Activated T-helper 1 cell treated with anti-CD3 and anti-CD28 coated beads, Interleukin-12 subunit alpha, Interleukin-12 subunit beta, Interleukin-2, Interleukin-4 antibody, amounts not matched to agents 30 ng/mL and 10 ng/mL and 1 ng/mL, durations not matched to agents 14 hours and 24 hours and 36 hours (primary cell): ENCODE measurements at places on chromosomes 2 and 18.

GRCh38 chr2:31038385-31038784, 99.9 kb downstream of the GALNT14 start:
- DNase-seq, result no peak

DNA sequence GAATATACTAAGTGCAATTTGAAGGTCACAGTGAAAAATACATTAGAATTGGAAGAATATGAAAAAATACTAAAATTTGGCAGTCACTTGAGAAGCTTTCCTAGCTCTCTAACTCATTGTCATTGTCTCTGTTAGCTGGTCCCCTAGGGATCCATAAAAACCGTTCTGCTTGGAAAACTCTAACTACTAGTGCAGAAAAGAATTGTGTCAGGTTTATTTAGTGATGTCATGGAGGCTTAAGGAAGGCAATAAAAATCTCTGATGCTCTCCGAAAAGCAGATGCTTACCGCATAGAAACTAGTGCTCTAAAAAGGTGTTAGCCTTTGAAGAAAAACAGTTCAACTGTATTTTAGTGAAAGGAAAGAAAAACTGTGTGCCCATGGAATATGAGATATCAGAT, 150.1 kb upstream of the DLGAP1 start:
- DNase-seq, result no peak

DNA sequence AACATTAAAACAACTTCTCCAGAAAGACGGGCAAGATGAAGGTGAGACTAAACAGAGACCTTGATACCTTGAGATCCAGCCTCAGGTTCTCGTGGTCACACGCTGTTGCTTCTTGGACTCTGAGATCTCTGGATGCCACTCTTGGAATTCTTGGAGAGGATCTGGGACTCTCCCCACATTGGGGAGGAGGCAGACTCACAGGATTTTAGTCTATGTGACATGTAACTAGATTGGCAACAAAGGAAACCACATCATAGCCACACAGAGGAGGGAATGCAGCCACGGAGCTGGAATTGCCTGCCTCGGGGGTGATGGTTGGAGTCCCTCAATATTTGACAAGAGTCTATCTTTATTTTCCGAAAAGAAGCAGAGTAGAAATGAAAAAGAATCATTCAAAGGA, 78.8 kb upstream of the IGFBP5 start:
- no peak for DNase-seq

DNA sequence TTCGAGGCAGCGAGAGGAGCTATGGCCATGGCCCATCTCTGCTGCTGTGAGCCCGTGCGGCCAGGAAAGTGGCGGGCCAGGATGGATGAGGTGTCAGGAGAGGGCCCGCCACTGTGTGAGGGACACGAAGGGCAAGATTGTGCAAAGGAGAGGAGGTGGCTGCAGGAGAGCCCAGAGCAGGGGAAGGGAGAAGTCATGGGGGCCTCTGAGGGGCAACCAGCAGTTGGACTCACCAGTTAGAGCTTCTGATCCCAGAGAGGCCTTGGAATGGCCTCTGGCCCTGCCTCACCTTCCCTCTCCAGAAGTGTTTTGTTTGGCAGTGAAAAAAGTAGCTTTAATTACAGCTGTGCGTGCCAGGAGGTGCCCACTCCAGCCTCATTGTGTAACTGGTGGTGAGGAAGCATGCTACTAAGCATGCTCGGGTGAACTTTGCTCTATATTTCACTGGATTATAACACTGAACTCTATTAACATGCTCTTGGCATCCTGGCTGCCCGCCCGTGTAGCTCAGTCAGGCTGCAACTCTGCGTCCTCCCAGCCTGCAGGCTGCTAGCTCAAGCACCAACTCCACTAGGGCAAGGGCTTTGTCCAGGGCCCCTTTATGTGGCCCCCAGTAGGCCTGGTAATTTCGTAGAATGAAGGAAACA, 34.2 kb downstream of the IMPA2 start:
- DNase-seq, result no peak

DNA sequence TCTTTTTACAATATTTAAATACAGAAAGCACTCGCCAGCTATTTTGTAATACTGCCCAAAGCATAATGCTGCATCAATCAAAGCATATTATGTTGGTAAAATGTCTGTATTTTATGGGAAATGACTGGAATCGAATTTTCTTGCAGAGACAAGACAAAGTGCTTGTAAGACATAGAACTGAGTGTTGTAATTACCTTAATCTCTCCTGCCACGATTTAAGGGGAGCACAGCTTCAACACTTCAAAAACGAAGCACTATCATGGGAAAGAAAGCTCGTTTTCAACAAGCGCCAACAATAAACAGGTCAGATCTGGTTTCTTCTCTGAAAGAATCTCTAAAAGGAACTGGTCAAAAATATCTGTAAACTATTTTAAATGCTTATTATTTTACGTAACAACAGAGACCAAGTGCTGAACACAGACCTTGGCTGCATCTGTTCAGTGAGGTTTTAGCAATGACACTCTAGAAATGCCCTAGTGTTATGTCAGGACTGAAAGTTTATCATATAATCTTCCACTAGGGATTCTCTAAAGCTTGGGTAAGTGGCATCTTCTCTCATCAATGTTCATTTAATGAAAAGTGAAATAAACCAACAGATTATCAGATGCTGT, 19.0 kb downstream of the RND3 start:
- DNase-seq, result no peak

GRCh38 chr18:44941516-44941915, 260.8 kb downstream of the SETBP1 start:
- DNase-seq, result no peak

DNA sequence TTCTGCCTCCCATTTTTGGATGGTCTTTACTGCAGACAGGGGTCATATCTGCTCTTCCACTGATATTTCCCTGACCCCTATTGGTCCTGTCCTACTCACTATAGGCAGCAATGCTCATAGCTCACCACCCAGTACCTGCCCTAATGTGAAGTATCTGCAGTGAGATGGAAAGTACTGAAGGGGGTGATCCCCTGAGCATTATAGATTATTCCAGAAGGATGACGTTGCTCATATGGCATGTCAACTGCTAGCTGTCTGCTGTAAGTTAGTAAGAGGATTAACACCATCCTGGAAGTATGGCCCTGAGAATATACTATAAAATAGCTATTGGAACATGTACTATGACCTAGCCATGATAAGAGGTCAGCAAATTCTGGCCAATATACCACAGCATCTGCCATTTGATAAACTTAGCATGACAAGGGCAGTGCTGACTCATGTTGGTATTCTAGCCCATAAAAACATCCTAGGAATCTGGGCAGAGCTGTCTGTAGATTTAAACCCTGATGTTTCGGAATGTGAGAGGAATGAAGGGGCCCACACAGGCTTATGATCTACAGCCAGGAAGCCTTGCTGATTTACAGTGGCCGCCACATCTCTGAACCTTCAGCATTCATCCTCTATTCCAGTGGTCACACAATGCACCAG, 451.4 kb downstream of the TNS1 start:
- DNase-seq, result no peak

DNA sequence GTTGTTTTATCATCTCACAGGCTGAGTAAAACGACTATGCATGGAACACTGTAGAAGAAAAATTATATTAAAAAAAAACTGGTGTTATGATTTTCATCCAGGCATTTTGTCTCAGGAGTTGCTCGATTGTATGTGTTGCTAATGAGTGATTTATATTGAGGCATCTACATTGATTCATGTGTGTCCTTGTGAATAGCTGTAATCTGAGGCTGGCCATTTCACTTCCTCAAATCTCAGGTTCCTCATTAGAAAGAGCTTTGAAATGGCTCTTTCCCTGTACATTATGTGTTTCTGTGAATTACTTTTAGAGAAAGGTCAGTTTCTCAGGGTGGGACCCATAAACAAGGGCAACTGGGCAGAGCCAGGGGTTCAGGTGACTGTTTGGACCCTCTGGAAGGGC, 2.3 kb downstream of the IL18R1 start:
- no peak for DNase-seq

DNA sequence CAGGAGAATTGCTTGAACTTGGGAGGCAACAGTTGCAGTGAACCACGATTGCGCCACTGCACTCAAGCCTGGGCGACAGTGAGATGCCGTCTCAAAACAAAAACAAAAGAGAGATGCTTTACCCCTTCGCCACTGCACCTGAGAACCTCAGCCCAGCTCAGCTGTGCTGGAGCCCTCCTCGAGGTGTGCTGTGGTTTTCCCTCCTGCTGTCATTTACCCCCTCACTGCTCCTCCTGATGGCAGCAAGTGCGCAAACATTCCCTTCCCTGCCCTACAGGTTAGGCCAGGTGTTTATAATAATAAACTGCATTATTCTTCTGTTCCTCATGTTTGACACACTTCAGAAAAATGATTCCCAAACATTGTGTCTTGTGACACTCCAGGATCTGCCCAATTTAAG, 8.4 kb downstream of the FBXO36 start:
- no peak for DNase-seq

GRCh38 chr2:179352181-179352580, 87.5 kb upstream of the SESTD1 start:
- DNase-seq, result no peak

DNA sequence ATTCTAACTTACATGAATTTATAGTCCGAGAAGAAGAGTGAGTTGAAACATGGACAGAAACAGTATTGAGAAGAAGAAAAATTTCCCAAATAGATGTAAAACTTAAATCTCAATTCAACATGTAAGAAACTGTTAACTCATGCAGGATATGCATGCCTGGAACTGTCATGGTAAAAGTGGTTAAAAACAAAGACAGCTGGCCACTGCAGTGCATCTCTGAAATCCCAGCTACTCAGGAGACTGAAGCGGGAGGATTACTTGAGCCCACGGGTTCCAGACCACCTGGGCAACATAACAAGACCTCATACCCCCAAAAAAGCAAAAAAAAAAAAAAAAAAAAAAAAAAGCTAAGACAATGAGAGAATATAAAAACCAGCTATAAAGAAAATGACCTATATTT, 93.0 kb upstream of the TTC27 start:
- DNase-seq, result no peak

DNA sequence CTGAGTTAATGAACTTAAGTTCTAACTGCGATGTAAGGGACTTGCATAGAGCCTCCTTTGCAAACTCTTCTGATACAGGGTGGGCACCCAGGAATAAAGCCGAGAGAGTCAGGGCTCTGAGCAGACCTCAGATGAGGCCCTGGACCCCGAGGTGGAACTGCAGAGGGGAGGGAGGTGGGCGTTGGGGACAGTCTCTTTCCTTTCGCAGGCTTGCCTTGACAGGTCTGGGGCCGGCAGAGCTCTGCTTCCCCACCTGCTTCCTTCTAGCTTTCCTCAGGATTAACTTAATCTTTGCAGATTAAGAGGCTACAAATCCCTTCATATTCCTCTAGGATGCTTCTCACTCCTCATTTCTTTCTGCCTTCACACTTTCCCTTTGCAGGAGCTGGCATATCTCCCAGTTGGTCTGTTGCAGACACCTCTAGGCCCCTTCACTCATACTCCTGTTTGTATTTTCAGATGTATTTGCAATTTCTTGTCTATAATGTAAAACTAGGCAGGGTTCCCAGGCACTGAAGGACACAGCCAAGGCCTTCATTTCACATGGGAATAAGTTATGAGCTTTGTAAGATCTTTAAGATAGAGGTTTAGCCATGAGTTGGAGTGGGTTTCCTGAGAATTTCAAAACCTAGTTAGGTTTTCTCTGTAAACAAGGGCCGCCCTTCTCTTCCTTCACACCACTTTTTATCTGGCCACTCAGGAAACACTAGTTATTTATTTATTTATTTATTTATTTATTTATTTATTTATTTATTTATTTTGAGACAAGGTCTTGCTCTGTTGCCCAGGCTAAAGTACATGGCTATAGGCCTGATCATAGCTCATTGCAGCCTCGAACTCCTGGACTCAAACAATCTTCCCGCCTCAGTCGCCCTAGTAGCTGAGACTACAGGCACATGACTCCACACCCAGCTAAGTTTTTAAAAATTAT, 70.9 kb downstream of the MTCL1 start:
- DNase-seq, result no peak

DNA sequence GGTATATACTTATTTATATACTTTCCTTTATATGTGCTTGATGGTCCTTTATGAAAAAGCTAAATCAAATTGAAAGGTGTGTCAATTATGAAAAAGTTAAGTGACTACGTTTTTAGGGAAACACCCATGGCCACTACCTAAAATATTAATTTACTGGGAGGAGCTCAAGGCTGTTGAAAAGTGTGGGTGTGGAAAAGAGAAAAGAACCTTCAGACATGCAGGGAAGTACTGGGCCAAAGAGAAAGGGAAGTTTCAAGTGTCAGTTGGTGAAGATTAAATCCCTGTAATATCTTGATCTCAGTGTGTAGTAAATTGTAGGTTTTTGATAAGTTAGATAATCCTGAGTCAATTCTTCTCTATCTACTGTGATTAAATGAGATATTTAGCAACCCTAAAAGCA, 6.2 kb upstream of the GKN1 start:
- no peak for DNase-seq

DNA sequence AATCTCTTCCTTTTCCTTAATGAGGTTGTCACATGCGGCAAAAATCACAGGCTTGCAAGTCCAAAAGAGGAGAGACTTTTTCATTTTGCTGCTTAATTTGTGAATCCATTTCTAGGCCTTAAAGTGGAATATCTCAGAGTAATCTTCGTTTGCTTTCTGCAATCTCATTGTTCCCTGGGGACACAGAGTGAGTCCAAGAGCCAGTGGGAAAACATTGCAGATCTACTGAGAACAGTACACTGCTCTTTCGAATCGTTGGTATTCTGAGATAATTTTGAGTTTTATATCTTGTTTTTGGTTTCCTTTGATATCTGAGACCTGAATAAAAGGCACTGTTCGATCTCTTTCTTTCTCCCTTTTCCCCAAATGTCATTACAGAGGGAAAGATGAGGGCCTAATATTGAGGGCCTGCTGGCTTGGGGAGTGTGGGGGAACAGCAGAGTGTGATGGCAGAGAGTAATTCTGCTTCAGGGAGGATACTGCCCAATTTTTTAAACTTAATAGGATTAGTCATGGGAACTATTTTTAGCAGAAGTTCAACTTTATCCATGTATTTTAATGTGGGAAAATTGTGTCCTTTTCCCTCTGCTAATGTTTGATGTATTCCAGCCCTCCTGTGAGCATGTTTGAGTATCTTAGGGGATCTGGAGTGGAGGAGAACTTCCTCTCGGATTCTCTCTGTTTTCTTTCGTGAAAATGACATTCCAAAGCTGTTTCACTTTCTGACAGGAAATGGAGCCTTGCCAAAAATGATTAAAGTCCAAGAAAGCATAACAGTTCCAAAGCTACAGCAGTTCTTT, 418.2 kb upstream of the ZEB2 start:
- DNase-seq, result no peak

- no peak for DNase-seq
Observed at GRCh38 chr18:79344208-79344581, 51.5 kb upstream of the NFATC1 start.

- no peak for DNase-seq
Observed at GRCh38 chr2:29562896-29563295, 358.5 kb downstream of the ALK start.

- no peak for DNase-seq
Observed at GRCh38 chr18:35071819-35072247, 30.6 kb downstream of the MAPRE2 start.

DNA sequence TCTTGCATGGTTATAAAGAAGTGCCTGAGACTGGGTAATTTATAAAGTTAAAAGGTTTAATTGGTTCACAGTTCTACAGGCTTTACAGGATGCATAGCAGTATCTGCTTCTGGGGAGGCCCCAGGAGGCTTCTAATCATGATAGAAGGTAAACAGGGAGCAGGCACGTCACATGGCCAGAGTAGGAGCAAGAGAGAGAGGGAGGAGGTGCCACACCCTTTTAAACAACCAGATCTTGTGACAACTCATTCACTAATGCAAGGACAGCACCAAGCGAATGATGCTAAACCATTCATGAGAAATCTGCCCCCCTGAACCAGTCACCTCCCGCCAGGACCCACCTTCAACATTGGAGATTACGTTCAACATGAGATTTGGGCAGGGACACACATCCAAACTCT, 141.1 kb downstream of the EN1 start:
- DNase-seq, result no peak

GRCh38 chr2:66569321-66569851, 134.5 kb downstream of the MEIS1 start:
- DNase-seq, result no peak
